ENCODE measurements at places on chromosomes 4 and X. TPM values are rescaled to one million over a fixed set of nuclear protein-coding genes. Genes with fewer than 3 reads are reported as not detected.
A peak's percentile ranks its signal among the peaks of the same experiment; 100 is the strongest.

FAM47A gene
- not detected for total RNA-seq

GRCh38 chr4:48360285-48361011, 19.1 kb downstream of the SLAIN2 start:
- DNase-seq, result no peak
- H3K4me3 ChIP-seq, result no peak overlapping the region

HSFX2 gene
- total RNA-seq, result not detected

DNA sequence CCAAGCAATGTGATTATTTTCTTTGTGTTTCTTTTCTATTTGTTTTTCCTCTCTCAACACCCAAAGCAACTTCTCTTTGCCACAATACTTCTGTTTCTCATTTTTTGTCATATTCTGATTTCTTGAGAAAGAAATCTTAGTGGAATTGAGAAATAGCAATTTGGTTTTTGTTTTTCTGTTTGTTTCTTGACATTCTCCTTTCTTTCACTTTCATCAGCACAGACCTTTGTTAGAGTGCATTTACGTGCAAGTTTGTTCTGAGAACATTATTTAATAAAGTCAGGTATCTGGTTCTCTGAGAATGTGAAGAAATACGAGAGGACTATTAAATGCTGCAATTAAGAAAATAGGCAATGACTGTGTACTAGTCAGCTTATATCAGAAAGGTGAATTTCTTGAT, 608.1 kb upstream of the AADAT start:
- H3K27me3 ChIP-seq, result no peaks in the 10 kb centered on the region
- DNase-seq, result no peak
- no peaks in the 10 kb centered on the region for H3K4me1 ChIP-seq
- H3K4me3 ChIP-seq, result no peak overlapping the region
- H3K27ac ChIP-seq, result no peak overlapping the region

- peaks cover 9% of the 10 kb centered on the region for H3K36me3 ChIP-seq
- peak; percentile 27 for DNase-seq
- no peak overlapping the region for H3K27ac ChIP-seq
- peaks cover 18% of the 10 kb centered on the region for H3K4me1 ChIP-seq
These were observed 317.0 kb downstream of the ADGRL3 start for GRCh38 chr4:61517144-61517543.

- no peak overlapping the region for H3K4me3 ChIP-seq
- no peak overlapping the region for H3K27ac ChIP-seq
- no peaks in the 10 kb centered on the region for H3K27me3 ChIP-seq
- H3K4me1 ChIP-seq, result peaks cover 3% of the 10 kb centered on the region
- peaks cover 29% of the 10 kb centered on the region for H3K36me3 ChIP-seq
These were observed 105.5 kb downstream of the HDAC8 start for GRCh38 chrX:72467135-72467534.

DNA sequence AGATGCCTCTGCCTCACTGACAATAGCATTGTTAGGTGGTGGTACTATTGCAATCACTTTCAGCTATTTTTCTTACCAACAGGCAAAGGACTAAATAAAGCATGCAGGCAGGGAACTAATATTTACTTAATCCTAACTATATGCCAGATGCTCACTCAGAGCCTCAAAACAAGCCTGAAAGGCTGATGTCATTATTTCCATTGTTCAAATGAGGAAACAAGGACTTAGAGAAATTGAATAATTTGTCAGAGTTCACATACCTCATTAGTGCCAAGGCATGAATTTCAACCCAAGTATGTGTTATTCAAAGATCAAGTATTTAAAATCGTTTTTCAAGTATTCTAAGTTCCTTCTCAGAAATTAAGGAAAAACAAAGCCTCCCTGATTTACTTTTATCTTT, 374.9 kb upstream of the TECRL start:
- H3K27me3 ChIP-seq, result no peaks in the 10 kb centered on the region
- no peak overlapping the region for H3K27ac ChIP-seq
- no peak overlapping the region for H3K4me3 ChIP-seq
- H3K4me1 ChIP-seq, result peaks cover 4% of the 10 kb centered on the region
- DNase-seq, result no peak
- no peaks in the 10 kb centered on the region for H3K36me3 ChIP-seq

DNA sequence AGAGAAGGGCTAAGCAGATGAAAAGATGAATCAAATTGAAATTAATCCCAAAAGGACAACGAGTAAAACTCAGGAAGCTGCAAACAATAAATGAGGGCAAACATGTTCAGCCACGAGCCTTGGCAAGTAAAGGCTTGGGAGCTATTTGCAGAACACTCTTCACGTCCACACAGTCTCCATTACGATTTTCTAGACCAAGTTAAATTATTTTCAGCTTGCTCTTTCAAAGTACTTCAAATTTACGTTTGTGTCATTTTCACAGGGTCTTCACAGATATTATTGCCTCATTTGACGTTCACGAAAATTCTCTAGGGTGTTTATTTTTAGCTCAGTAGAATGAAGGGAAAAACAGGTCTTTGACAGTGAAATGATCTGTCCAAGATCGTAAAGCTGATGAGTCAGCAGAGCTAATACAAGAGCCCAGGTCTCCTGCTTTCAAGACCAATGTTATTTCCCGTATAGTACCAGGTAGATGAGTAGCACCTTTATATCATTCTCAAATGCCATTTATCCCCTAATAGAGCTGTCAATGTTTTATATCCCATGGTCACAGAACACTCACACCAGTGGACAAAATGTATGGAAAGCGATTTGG, 20.9 kb downstream of the KLB start:
- H3K4me1 ChIP-seq, result no peaks in the 10 kb centered on the region
- no peaks in the 10 kb centered on the region for H3K27me3 ChIP-seq
- no peaks in the 10 kb centered on the region for H3K36me3 ChIP-seq
- DNase-seq, result no peak

FAM241A gene
- 0.09 TPM for total RNA-seq

GRCh38 chr4:14221176-14221575, 593.7 kb upstream of the BOD1L1 start:
- no peak overlapping the region for H3K27ac ChIP-seq
- peaks cover 43% of the 10 kb centered on the region for H3K4me1 ChIP-seq
- peaks cover 5% of the 10 kb centered on the region for H3K36me3 ChIP-seq
- H3K27me3 ChIP-seq, result no peaks in the 10 kb centered on the region
- H3K4me3 ChIP-seq, result no peak overlapping the region

DNA sequence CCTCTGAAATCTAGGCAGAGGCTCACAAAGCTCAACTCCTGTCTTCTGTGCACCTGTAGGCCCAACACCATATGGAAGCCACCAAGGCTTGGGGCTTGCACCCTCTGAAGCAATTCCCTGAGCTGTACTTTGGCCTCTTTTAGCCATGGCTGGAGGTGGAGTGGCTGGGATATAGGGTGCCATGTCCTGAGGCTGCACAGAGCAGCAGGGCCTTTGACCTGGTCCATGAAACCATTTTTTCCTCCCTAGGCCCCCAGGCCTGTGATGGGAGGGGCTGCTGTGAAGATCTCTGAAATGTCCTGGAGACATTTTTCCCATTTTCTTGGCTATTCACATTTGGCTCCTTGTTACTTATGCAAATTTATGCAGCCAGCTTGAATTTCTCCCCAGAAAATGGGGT, 20.9 kb upstream of the COL25A1 start:
- no peaks in the 10 kb centered on the region for H3K27me3 ChIP-seq
- H3K4me3 ChIP-seq, result no peak overlapping the region
- H3K27ac ChIP-seq, result no peak overlapping the region
- H3K4me1 ChIP-seq, result no peaks in the 10 kb centered on the region

PAGE2 gene
- total RNA-seq, result not detected

DNA sequence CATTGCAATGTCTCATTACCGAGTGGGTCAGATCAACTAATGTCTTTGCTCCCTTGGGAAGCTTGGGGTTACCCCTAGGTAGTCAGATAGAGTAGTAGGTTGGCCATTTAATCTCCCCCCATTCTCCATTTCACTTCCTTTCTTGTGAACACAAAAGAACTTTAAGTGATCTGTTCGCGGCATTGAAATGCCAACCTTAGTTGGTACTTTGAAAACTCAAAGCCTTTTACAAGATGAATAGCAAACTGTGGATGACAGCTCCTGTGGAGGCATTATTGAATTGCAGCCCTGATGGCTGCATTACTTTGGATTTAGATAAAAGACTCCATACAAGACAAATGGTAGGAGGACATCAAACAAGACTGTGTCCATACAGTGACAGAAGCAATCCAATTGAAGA, 469.1 kb downstream of the GBA3 start:
- peak overlapping the region; percentile 54 for H3K4me3 ChIP-seq
- no peaks in the 10 kb centered on the region for H3K36me3 ChIP-seq
- no peak for DNase-seq
- H3K4me1 ChIP-seq, result peaks cover 65% of the 10 kb centered on the region

SSX1 gene
- total RNA-seq, result not detected

CYLC1 gene
- total RNA-seq, result not detected

DNA sequence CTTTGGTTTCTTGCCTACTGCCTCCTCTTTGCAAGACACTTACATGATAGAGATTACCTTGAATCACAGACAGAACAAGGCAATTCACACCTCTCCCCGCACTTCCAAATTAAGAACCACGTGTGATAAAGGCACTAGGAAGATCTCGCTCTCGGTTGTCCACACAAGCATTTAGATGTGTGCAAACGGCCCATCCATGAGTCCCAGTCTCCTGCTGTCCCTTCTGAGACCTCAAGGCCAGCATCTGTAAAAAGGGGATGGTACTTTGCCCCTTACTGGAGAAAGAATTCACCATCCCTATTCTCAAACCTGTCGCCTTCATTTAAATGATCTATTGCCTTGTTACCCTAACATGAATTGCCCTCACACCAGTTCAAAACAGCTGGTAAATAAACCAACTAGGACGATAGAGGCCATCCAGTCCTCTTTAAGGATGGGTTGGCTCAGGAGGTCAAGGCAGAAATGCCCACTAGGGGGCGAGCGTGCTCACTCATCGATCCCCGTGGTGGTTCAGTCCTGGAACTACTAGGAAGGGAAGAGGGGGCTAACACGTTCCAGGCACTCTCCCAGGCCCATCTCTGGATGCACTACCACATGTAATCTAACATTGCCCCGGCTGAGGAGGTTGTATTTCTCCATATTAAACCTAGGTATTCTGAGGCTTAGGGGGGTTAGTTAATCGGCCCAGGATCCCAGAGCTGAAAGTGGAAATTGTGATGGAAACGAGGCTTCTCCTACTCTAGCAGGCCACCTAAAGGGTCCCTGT, 95.8 kb downstream of the DHX15 start:
- H3K4me1 ChIP-seq, result peaks cover 3% of the 10 kb centered on the region
- H3K27me3 ChIP-seq, result peaks cover 2% of the 10 kb centered on the region
- DNase-seq, result peak; percentile 89
- H3K36me3 ChIP-seq, result no peaks in the 10 kb centered on the region
- H3K4me3 ChIP-seq, result no peak overlapping the region

CT47B1 gene
- not detected for total RNA-seq

GAB3 gene
- total RNA-seq, result 0.07 TPM

DNA sequence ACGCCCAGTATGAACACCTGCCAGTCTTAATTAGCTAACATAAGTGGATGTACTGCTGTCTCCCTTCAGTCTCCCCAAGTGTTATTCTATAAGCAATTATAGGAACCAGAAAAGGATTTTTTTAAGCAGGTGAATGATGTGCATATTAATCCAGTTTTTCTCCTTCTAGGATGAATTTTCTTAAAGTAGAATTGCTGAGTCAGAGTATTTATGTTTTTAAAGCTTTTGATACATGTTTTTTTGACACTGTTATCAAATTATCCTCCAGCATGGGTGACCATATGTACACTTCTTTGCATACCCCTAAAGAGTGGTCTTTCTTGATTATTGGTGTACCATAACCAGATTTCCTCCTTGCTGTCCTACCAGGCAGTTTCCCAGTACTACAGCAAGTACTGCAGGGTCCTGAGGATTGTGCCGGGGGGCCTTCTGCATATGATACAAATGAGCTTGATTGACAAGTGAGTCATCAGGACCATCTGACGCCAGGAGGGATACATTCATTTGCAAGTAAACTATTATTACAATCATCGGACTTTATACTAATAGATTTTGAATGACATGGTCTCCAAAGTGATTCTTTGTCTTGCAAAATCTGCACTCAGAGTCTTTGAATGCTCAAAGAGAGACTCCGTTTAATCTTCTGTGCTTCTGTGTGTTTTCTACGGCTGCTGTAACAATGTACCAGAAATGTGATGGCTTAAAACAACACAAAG, 10.7 kb upstream of the PCYT1B start:
- peaks cover 24% of the 10 kb centered on the region for H3K4me1 ChIP-seq
- no peak overlapping the region for H3K4me3 ChIP-seq
- H3K36me3 ChIP-seq, result peaks cover 2% of the 10 kb centered on the region

DNA sequence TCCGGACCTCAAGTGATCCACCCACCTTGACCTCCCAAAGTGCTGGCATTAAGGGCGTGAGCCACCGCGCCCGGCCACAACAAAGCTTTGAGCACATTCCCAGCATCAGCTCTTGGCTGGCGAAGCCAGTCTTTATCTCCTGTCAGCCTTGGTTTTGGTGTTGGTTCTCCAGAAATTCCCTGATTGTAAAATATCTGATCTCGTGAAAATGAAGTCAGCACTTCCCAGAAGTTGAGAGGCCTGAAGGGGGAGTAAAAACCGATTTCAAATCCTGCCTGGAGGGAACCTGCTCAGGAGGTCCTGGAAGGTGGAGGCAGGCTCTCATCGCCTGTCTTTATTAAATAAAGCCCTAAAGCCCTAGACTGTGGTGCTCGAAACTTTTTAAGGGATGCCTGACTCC, 33.6 kb downstream of the PTTG2 start:
- H3K36me3 ChIP-seq, result no peaks in the 10 kb centered on the region
- DNase-seq, result no peak
- no peaks in the 10 kb centered on the region for H3K27me3 ChIP-seq
- no peak overlapping the region for H3K27ac ChIP-seq
- no peak overlapping the region for H3K4me3 ChIP-seq
- peaks cover 32% of the 10 kb centered on the region for H3K4me1 ChIP-seq

ITIH6 gene
- 0.05 TPM for total RNA-seq

DNA sequence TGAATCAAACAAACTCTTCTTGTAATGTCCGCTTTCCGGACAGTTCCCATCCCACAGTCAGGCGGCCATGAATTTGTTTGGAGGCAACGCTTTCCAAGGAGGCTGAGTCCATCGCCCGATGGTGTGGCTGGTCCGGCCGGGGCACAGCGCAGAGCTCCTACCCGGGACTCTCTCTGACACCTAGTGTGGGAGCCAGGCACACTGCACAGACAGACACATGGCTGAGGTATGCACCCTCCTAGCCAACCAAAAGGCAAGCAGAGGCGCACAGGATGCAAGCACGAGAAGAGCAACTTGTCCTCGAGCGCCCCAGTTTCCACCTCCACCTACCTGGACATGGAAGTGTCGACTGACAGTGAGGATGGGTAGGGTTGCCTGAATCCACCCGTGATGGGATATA, 87.5 kb downstream of the LEF1 start:
- H3K4me1 ChIP-seq, result no peaks in the 10 kb centered on the region
- H3K4me3 ChIP-seq, result no peak overlapping the region
- no peak overlapping the region for H3K27ac ChIP-seq
- DNase-seq, result no peak
- peaks cover 7% of the 10 kb centered on the region for H3K36me3 ChIP-seq
- no peaks in the 10 kb centered on the region for H3K27me3 ChIP-seq

GRCh38 chrX:126967225-126967624, 147.7 kb downstream of the PRR32 start:
- H3K27me3 ChIP-seq, result no peaks in the 10 kb centered on the region
- no peak for DNase-seq
- H3K36me3 ChIP-seq, result peaks cover 5% of the 10 kb centered on the region
- no peak overlapping the region for H3K27ac ChIP-seq

- no peaks in the 10 kb centered on the region for H3K27me3 ChIP-seq
- no peaks in the 10 kb centered on the region for H3K36me3 ChIP-seq
- H3K27ac ChIP-seq, result no peak overlapping the region
These were observed 329.4 kb upstream of the PCDH18 start for GRCh38 chr4:137861682-137862081.
